ENCODE measurements at places on chromosomes 3 and 15.

DNA sequence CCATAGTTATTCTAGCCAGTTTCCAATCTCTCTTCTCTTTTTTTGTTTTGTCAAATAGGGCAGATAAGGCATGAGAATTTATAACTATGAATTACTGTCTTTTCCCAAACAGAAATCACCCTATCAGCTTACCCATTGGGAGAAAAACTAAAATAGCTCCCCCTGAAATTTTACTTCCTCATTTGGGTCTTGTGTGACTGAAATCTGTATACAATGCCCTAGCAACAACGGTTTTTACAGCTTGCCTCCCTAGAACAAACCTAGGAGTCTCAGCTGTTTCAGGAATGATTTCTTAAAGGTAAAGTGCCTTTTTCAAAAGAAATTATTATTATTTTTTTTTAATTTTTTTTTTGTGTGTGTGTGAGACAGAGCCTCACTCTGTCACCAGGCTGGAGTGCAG lies 56.8 kb downstream of the CD86 start:
- DNase-seq = no peak

- no peak for DNase-seq
These were observed 123.1 kb downstream of the FMN1 start for GRCh38 chr15:33071451-33071850.

- DNase-seq = peak; percentile 26
These were observed 458 bp downstream of the MCF2L2 start for GRCh38 chr3:183427876-183428446.

DNA sequence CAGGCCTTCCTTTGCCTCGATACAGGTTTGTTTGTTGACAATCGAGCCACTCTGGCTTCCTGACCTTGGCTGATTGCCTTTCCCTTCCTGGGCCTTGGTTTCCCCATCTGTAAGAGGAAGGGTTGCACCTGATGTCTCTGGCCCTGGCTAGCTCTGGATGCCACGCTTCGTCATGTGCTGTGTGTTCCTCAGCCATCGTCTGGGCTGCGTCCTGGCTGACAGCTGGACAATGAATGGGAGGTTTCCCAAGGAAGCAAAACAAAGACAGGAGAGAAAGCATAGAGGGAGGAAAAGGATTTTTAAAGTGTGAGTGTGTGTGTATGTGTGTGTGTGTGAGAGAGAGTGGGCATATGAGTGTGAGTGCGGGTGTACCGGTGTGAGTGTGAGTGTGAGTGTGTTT lies 65.2 kb upstream of the HACD2 start:
- no peak for DNase-seq

DNA sequence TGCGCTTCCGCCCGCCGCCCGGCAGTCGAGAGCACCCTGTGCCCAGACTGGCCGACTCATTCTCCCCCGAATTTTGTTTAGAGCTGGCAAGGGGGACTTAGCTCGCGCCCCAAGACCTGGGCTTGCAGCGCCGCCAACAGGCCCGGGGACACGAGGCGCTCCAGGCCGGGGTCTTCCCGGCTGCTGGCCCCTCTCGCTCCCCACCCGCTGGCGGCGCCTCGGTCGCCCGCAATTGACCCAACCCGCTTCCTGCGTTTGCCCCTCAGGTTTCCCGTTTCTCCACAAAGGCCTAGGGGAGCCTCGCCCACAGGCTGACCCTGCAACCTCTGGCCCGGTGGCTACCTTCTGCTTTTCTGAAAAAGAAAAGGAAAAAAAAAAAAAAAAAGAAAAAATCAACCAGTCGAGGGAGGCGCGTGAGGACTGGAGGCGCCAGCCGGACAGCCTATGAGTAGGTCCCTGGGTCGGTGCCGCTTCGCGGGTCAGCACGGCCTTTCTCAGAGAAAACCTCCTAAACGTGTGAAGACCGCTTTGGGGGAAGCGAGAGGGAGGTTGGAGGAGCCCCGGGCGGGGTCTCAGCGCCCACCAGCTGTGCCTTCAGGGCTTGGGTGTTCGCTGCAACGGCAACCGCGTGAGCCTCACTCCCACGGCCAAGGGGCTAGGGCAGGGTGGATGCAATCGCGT lies 7.2 kb downstream of the FOXL2 start:
- no peak for DNase-seq

Measured in epithelial cell of esophagus (primary cell).